ENCODE measurements at places on chromosomes 7 and 10.

DNA sequence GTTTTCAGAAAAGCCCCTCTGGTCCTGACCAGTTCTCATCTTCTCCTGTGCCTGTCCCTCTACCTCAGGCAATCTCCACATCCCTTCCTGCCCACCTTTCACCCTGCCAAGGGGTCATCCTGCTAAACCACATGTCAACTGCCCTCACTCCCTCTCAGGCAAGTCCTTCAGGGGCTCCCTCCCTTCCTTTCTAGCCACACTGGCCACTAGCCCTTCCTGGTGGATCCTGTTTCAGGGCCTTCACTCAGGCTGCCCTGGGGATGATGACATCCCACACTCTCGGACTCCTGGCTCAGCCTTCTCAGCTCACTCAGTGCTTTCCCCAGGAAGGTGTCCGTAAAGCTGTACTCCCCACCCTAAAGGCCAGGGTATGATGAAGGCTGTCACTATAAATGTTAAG lies 13.4 kb downstream of the STEAP1B start:
- peak overlapping the region; percentile 65 for H3K27ac ChIP-seq
- H3K4me1 ChIP-seq = peaks cover 75% of the 10 kb centered on the region
- H3K4me3 ChIP-seq = no peak overlapping the region

DNA sequence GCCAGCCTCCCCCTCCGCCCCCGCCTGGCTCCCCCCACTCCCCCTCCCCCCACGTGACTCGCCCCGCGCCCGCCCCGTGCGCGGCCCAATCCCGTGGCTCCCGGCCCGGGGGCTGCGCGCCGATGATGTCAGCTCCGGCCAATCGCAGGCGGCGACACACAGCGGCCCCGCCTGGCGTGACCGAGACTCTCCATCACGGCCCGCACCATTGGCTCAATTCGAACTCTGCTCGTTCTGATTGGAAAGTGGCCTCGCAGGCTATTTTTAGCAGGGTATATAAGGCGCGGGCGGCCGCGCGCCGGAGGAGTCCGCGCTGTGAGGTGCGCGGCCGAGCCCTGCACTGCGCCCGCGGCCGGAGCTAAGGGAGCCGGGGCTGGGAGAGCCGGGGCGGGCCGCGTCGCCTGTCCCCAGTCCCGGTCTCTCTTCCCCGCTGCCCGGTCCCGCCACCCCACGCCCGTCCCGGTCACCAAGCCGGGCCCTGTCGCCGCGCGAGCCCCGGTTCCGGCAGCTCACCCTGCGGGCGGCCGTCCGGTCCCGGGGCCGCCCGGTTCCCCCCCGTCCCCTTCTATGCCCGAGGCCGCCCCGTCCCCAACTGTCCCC lies 342 bp upstream of the KLF6 start:
- peak overlapping the region; percentile 97 for H3K27ac ChIP-seq
- no peaks in the 10 kb centered on the region for H3K27me3 ChIP-seq

GRCh38 chr7:8391353-8392062 lies 41.9 kb upstream of the NXPH1 start:
- H3K27me3 ChIP-seq = peaks cover 3% of the 10 kb centered on the region
- DNase-seq = no peak
- H3K27ac ChIP-seq = no peak overlapping the region
- H3K4me3 ChIP-seq = no peak overlapping the region
- no peaks in the 10 kb centered on the region for H3K4me1 ChIP-seq

DNA sequence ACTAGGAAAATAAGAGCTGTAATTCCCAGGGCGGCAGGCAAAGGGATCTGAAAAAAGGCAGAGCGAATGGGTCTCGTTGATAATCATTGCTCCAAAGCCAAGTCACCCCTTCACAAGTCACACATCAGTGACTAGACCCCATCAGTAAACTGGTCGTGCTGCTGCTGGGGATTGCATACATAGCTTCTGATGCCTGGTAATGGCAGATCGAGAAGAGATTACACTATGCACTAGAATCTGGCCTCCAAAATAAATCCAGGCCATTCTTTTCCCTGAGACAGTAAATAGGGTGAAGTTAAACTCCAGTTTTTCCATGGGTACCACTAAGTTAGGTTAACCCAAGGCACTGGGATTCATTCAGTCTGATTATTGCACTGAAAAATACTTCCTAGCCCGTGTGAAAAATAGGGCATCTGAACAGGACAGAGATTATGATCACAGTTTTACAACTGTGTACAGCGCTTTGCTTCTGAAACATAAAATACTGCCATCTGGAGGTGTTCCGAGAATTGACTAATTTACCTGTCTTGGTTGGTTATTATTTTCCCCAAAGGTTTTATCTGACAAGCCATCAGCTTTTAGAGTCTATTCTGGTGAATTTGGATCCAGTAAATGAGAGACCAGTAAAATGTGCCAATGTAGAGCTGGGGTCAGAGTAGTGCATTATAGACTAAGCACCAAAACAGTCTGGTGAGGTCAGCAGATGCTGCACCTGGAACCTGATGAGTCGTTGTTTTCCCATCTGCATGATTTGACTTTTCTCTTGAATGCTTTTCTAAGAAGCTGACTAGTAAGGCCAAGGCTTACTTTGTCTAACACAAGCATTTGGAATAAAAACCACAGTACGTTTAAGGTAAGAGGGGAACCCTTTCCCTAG lies 82.9 kb upstream of the AFAP1L2 start:
- peaks cover 4% of the 10 kb centered on the region for H3K27me3 ChIP-seq
- no peaks in the 10 kb centered on the region for H3K36me3 ChIP-seq
- DNase-seq = no peak
- no peaks in the 10 kb centered on the region for H3K4me1 ChIP-seq
